Ascending aorta (tissue), 2 donors: ENCODE measurements at places on chromosomes 1 and 21. TPM values are rescaled to one million over a fixed set of nuclear protein-coding genes. Genes with fewer than 3 reads are reported as not detected.

Gene KDF1
- total RNA-seq, result not detected

Gene BEND5
- 3.4 TPM for total RNA-seq

Gene FAM163A
- not detected for total RNA-seq

Gene BTBD8
- 3.6 TPM for total RNA-seq

Gene ANGPTL3
- not detected for total RNA-seq

Gene OR2T1
- total RNA-seq, result not detected
